ENCODE measurements at places on chromosomes 3 and 15. TPM values are rescaled to one million over a fixed set of nuclear protein-coding genes. Genes with fewer than 3 reads are reported as not detected.

DNA sequence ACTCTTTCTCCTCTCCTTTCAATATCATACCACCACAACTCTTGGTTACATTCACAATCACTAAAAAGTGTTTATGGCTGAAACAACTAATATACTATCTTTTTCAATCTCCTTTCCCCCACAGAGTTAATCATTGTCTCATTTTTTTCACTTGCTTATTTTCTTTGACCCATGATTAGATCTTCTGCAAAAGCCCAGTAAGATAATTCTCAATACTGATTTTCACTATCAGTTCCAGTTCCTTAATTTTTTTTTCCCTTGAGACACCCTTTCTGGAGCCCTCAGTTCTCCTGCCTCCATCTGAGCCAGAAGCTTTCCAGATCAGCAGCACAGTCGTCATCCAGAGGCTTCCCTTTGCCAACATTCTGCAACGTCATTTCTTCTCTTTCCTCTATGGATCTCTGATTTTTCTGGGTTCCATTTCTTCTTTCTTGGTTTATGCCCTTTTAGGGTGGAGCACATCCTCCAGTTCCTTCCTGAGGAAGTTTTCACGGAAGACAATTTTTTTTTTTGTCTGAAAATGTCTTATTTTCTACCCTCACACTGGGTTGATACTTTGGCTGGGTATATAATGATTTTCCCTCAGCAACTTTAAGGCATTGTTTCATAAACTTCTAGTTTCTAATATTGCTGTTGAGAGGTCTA is 88.7 kb upstream of the C15orf39 start:
- no peak for DNase-seq

GRCh38 chr15:31412824-31413223 is 86.2 kb downstream of the KLF13 start:
- DNase-seq = no peak

GRCh38 chr3:4597208-4597985 is 104.2 kb downstream of the ITPR1 start:
- peak; percentile 18 for DNase-seq

DNA sequence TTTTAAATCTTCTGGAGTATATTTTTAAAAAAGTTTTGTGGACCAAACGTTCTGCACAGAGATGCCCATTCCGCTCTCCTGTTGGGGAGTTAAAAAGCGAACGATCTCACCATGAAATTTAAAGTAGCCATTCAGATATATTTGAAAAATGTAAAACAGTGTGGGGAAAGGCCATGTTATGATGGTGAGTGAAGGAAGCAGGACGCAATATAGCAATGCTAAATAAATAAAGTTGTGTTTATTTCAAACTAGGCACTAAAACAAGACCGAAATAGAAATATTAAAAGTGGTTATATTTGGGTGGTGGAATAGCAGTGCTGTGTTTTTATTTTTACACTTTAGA is 327 bp upstream of the CCDC13 start:
- no peak for DNase-seq

- DNase-seq = no peak
These were observed 16.3 kb downstream of the SLC9A9 start for GRCh38 chr3:143831994-143832393.

DNA sequence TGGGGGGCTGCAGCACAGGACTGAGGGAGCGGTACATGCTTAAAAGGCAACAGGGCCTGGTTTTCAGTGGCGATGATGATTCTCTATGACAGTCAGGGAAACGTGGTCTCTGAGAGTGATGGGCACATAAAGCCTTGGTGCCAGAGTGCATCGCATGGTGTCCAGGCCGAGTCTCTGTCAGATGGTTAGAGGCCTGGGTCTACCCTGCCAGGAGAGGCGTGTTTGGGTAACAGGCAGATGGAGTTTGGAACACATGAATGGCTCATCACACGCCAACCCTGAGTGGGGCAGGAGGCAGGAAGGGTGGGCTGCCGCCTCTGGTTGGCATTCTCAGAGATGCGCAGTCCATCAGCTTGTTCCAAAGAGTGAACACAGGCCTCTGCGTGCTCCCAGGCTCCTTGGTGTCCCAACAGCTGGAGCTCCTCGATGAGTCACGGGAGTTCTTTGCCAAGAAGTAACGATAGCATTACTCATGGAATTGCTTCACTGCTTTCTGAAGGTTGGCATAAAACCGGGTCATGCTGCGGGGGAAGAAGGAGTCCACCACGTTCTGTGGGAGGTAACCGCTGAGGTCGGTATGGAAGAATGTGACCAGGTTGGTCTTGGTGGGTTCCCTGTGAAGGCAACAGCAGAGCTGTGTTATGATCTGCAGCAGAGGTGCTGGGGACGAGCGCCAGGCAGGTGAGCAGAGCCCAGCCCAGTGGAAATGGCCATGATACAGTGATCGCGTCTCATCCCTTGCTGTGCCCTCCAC is 11.0 kb downstream of the STARD5 start:
- DNase-seq = peak; percentile 12

- DNase-seq = no peak
These were observed 76.8 kb upstream of the DPH6 start for GRCh38 chr15:35622641-35623340.

DNA sequence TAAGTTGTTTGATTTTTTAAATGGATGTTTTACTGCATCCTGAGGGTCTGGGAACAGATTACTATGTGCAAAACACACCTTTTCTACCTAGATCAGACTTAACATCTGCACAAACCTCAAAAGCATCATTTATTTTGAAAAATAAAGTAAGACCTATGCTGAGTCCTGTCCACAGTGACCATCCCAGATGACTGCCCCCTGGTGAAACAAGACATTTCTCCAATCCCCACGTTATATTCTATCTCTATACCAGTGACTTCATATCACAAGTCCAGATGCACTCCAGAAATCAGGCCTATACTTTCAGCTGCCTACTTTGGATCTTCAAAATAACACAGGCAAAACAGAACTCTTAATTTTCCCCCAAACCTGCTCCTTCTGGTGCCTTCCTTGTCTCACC is 143.2 kb downstream of the P2RY1 start:
- DNase-seq = no peak

DNA sequence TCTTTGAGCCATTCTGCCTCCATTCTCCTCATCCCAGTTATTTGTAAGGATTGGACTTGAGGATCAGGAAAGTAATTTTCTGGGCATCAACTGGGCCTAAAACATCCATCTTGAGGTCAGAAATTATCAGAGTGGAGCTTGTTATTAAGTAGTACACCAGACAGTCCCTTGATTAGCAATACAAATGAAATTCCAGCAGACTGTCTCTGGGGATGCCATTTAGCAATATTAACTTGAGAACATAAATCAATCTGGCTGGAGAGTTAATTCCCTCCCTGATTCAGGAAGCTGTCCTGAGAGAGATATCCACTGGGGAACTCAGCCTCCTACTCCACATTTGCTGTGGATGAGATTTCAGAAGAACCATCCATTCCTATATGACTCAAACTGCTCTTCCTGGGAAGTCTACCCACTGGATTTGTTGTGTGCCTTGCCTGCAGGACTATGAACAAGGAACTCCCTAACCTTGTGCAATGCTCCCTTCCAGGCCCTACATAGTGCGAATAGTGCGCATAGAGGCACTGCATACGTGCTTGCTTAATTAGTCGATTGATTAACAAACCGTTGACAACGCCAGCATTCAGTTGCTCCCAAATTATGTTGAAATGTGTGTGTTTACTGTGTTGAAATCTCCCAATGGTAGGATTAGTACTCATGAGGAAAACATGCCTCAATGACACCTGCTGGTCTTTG is 36.1 kb upstream of the MTMR14 start:
- DNase-seq = no peak

- no peak for DNase-seq
These were observed 43.3 kb downstream of the RBMS3 start for GRCh38 chr3:29324180-29324651.

- peak; percentile 34 for DNase-seq
These were observed 158.7 kb downstream of the USP13 start for GRCh38 chr3:179811321-179812095.

DNA sequence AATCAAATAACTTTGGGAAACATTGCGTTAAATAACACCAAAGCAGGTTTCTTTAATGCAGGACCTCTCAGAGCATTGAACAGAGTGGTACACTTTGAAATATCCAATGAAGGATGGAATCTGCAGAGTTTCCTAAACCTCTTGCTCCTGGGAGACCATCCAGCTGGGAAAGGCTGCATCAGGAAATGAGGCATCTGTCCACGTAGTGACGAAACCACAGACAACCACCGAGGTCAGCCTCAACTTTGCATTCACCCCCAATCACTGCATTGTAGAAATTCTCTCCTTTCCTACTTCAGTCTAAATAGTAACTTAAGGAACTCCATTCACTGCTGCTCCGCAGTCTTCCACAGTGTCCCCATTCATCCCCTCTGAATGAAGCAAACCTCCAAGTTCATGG is 41.5 kb upstream of the CDV3 start:
- peak; percentile 35 for DNase-seq

DNA sequence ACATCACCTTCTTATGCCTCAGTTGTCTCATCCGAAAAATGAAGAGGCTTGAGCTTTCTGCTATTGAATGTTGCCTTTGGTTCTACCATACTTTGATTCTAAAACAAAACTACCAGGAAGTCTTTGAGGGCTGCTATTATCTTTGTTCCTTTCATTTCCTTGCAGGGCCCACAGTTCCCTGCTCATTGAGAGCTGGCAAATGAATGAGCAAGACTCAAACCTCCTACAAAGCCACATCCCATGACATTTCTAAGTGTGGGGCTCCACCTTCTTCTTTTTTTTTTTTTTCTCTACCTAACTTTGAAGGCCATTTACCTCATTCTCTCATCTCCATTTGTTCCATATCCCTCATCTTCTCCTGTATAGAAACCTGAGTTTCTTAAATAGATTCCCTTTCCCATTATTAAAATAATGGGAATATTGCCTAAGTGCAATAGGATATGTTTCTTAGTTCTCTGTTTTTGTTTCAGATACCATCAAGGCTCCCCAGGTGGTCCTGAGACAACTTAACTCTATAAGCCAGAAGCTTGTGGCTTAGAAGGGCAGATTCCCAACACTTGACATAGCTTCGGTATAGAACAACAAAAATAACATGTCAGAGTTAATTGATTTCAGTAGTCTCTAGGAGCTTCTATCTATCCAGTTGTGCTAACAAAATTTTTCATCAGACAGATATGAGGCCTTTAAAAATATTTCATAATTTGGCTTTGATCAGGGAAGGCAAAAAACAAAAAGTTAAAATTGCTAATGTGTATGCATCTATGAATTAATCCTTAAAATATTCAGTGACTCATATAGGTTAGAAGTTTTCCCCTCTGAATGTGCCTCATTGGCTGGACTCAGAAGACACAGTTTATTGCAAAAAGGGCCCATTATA is 951.6 kb downstream of the TUSC7 start:
- peak; percentile 16 for DNase-seq

DNA sequence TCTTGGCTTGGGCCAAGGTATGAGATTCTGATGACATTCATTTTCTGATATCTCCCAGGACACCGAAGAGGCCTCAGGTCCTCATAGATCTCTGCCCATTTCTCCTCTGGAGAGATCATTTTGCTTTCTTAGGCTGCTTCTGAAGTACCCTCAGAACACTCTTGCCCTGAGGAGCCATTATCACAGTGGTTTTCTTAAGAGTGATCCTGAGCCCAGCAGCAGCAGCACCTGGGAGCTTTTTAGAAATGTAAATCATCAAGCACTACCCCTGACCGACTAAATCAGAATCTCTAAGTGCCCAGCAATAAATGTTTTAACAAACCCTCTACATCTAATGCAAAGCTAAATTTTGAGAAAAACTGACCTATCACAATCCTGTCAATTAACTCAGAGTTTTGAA is 40.6 kb upstream of the SLC9A9 start:
- DNase-seq = no peak

DNA sequence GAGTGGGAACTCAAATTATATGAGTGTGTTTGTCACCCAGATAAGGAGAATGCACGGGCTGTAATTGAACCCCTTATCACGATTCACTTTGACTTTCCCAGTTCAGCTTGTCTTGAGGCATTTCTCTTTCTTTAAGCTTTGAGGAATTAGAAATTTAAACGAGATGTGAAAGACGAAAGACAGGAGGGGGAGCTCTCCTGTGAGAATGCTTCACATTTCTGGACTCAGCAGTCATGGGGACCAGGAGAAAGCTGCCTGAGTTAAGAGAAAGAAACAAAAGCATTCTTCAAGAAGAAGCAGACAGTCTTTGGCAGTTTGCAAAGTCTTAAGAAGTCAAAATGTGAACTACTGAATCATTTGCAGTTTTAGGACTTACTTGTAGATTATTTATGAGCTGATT is 205.6 kb downstream of the NECTIN3 start:
- no peak for DNase-seq

DNA sequence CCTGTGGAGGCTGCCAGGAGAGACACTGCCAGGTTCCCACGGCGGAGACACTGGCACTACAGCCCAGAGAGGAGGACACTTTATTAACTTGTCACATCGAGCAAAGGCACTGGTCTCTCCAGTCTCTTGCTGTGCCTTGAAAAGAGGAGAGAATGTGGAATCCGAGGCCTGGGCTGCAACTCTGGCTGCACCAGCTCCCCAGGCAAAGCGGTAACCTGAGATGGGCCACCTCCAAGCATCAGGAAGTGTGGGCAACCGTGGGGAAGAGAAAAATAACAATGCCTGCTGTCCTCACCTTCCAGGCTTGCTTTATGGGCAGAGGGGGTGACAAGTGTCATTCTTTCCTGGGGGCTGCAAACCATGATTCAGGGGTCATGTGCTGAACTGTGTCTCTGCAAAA is 91.6 kb upstream of the RGMA start:
- DNase-seq = peak; percentile 67

- peak; percentile 89 for DNase-seq
These were observed 72.7 kb upstream of the LRTM1 start for GRCh38 chr3:55000546-55000945.

GRCh38 chr15:49439678-49440395 is 16.8 kb downstream of the FGF7 start:
- DNase-seq = no peak

GRCh38 chr3:143658861-143659260 is 189.4 kb downstream of the SLC9A9 start:
- no peak for DNase-seq

GRCh38 chr3:193819117-193820010 is 226.4 kb downstream of the OPA1 start:
- DNase-seq = no peak

GRCh38 chr15:29825227-29825626 is 3.0 kb upstream of the TJP1 start:
- DNase-seq = peak; percentile 19

DNA sequence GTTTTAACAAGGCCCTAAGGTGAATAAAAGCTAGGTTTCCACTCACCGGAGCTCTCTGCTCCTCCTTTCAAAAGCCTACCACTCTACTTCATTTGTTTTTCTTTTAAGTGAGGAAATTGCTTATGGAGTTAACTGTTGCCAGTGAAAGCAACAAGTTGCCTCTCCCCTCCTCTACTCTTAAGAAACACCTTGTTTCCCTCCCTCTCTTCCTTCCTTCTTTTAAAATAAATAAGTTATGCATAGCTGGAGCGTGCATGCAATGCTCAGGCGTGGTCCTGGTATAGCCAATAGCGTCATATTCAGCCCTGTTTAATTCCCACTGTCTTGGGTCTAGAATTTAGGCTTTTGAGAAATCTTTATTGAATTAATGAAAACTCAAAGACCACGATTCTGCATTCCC is 101.1 kb upstream of the IGF1R start:
- no peak for DNase-seq

The PCNP gene
- total RNA-seq = 182 TPM

The FOXL2NB gene
- total RNA-seq = 0.23 TPM

The GRIP2 gene
- 0.57 TPM for total RNA-seq

The SOX14 gene
- not detected for total RNA-seq

The HES1 gene
- total RNA-seq = 21.6 TPM

The ECE2 gene
- not detected for total RNA-seq

The REC114 gene
- total RNA-seq = not detected

The ZNF80 gene
- not detected for total RNA-seq

The GMPS gene
- total RNA-seq = 119 TPM

The MCTP2 gene
- 0.13 TPM for total RNA-seq

The RHOV gene
- total RNA-seq = 0.61 TPM

The FAIM gene
- 26.6 TPM for total RNA-seq
